Panc1 (cell line): ENCODE measurements at places on chromosomes 4 and X. TPM values are rescaled to one million over a fixed set of nuclear protein-coding genes. Genes with fewer than 3 reads are reported as not detected.

DNA sequence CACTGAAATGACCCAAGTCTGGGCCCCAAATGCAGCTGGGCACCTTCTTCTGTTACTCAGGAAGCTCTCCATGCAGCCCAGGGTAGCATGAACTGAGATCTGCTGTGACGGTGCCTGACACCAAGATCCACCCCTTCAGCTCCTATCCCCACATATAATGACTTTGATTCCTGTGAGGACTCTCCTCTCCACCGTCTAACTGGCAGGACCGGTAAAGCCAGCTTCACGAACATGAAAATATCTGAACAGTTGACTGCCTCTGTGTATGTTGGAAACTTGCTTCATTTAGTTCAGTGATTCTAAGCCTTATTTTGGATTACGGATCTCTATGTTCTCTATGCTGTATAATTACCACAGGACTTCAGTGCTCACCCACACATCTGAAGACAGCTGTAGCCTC lies 115.5 kb upstream of the TMEM150C start:
- DNase-seq: no peak

DNA sequence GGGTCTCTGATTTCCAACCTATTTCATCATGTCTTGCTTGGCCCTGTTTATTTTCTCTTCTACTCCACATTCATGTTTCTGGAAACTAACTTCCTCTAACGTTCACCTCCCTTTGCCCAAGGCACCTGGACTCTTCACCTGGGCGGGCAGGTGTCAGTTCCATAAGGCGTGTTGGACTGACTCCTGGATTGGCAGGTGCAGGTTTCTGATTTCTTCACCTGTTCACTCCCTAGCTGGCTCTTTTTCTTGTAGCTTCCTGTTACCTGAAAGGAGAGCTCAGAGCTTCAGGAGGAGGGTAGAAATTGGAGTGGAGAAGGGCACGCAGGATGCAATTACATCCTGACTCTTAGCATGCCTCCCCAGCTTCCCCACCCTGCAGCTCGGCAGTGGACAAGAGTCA lies 350.8 kb upstream of the KLF3 start:
- DNase-seq: no peak

DNA sequence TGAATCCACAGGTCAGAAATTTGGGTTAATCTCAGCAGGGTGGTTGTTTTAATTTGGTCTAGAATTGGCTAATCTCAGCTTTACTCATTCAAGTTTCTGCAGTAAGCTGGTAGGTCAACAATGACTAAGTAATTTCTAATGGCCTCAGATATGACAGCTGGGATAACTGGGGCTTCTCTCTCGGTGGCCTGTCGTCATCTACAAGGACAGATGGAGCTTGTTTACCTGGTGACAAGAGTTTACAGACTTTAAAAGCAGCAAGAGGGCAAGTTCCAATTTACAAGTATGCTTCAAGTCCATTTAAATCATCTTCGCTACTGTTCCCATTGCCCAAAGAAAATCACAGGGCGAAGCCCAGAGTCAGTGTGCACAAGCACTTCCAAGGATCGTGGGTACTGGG lies 453.9 kb downstream of the PDHA2 start:
- no peak for DNase-seq

- no peak for DNase-seq
These were observed 7.4 kb downstream of the BGN start for GRCh38 chrX:153502131-153502530.

Gene F8A3
- total RNA-seq: 0.54 TPM
